ENCODE measurements at places on chromosomes 6 and 20.
A peak's percentile ranks its signal among the peaks of the same experiment; 100 is the strongest.

DNA sequence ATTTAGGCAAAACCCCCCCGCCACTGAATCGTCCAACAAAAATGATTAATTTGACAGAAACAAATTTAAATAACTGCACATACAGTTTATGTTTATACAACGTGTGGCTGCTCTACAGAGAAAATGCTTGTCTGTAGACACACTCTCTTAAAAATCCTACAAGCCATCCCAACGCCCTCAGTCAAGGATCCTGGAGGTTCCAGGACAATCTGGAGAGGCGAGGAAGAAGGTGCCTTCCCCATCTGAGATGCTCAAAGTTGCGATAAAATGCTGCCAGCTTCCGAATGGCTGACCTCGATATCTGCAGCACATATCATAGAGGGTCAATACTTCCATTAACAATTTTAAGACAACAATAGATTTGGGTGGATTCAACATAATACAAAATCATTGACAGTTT is 25.3 kb downstream of the ZNF217 start:
- DNase-seq, result no peak

DNA sequence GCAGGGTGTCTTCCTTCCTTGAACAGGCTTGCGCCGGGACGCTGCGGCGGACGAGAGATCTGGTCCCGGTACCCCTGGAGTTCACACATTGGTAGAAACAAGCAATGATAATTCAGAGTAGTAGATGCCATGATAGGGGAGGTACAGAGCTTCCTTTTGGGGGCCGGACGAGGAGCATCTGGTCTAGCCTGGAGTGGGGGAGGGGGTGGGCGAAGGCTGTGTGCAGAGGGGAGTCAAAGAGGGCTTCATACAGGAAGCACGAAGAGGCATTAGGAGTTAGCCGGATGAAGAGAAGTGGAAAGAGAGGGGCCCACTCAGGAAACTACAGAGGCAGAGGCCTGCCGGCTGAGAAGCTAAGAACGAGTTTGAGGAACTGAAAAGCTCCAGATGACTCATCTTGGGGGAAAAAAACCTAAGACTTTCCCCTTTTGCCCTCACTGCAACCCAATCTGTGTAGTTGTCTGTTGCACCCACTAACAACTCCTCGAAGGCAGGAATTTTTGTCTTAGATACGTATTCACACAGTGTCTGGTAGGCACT is 611 bp downstream of the CNPY3 start:
- DNase-seq, result no peak

DNA sequence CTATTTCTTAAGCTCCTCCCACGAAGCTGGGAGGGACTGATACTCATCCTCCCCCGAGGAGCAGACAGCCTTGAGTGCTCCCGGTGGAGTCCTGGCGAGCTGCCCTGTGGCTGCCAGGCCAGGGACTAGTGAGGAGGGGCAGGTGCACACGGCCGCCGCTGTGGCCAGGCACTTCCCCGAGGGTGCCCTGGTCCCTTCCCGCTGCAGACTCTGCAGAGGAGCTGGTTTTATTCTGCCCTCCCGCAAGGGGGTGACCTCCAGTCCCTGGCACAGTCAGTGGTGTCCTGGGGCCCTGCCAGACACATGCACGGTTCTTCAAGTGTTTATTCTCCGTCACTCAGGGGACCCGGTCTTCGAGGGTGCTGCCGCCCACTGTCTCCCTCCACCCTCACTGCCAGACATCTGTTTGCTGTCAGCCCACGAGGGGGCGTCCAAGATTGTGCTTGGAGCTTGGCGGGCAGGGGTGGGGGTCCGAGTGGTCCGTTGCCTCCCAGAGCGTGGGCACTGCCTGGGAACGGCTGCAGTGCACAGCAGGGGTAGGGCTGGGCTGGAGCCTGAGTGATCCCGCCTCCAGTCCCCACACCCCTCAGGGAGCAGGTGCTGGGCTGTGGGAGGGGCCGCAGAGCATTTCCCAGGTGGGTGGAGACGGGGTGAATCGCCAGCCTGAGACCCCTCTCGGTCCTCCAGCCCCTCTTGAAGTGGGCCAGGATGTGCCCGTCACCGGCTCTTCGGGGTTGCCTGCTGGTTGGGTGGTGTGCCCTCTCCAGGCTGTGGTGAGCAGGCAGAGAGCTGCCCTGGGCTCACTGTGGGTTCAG is 3.1 kb upstream of the CABLES2 start:
- DNase-seq, result no peak

DNA sequence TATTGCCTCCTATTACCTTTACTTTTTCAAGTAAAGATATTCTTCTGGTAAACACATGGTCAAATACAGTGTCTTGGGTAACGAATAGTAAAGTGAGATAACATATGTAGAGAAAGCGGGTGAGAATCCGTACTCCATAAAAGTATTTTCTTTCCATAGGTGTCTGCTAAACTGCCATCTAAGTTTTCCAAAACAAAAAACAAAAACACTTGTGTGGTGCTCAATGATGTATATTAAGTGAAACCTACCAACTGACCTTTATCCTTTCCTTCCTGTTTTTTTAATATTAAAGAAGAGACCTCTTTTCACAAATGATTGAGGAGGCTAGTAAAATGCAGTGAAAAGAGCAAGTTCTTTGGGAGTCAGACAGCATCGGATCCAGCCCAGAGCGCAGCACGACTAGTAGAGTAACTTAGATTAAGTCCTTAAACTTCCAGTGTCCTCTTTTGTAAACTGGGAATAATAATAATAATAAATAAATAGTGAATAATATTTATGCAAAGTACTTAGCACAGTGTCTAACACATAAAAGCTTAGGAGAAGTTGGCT is 437 bp upstream of the CDKAL1 start:
- no peak for DNase-seq

DNA sequence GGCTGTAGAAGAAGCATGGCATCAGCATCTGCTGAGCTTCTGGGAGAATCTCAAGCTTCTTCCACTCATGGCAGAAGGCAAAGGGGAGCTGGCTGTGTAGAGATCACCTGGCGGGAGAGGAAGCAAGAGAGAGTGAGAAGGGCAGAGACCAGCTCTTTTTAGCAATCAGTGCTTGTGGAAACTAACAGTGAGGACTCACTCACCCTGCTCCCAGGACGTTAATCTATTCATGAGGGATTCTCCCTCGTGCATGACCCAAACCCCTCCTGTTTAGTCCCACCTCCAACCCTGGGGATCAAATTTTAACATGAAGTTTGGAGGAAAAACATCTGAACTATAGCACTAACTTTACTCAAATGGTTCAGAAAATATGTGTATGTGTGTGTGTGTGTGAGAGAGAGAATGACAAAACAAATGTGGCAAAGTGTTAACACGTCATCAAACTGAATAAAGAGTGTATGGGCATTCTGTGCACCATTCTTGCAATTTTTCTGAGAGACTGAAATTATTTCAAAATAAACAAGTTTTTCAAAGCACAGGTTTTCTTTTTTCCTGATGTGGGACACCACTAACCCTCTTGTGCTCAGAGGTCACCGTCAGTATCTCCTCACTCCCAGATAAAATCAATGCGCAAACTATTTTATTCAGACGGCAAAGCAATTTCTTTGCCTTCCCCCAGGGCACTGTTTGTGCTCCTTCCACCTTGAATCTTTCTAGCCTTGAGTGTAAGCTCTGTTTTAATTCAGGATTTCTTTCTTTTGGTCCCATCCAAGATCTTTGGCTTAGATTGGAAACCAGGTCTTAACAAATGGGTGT is 23.2 kb upstream of the XRN2 start:
- DNase-seq, result no peak

- no peak for DNase-seq
These were observed 47.1 kb upstream of the ENTPD6 start for GRCh38 chr20:25148181-25148981.

DNA sequence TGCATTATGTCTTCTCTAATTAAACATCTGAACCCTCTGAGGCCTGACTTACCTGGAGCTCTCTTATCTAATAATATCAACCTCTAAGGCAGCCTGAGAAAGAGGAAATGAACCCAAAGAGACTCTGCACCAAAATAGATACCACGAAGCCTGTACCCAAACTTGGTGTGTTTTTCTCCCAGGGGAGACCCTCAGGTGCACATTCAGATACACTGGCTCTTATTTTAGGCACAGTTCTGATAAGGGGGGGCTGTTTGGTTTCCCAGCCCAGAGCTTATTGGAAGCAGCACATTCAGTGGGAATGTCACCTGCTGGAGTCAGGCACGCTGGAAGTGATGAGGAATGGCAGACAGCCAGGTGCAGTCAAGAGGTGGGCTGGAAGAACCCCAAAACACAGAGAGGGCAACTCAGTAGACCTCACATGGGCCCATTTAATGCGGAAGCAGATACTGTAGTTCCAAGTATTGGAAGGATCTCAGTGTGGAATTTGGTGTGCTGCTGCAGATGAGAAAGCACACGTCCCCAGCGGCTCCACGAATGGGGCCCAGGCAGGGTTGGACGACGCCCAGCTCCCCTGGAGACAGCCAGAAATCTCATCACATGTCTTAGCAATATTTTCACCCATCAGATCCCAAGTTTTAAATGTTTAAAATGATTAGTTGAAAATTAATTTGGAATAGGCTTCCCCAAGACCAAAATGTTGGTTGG is 9.7 kb upstream of the CCR6 start:
- DNase-seq, result no peak

- DNase-seq, result no peak
These were observed 24.4 kb downstream of the PLCB1 start for GRCh38 chr20:8156235-8157079.

- no peak for DNase-seq
These were observed 195.2 kb upstream of the CDH4 start for GRCh38 chr20:61056627-61057442.

GRCh38 chr6:27177485-27178406 is 69.8 kb upstream of the PRSS16 start:
- peak; percentile 88 for DNase-seq

Data from SJSA1 (cell line).